Psoas muscle (tissue), 8 donors: ENCODE measurements at places on chromosomes 4 and X. TPM values are rescaled to one million over a fixed set of nuclear protein-coding genes. Genes with fewer than 3 reads are reported as not detected.

The PNCK gene
- total RNA-seq, result 1.9 TPM

- H3K4me1 ChIP-seq, result peaks cover 34% of the 10 kb centered on the region
- H3K27me3 ChIP-seq, result no peaks in the 10 kb centered on the region
- H3K36me3 ChIP-seq, result no peaks in the 10 kb centered on the region
- peak overlapping the region; percentile 98 for H3K27ac ChIP-seq
- DNase-seq, result no peak
Measured at GRCh38 chr4:119024102-119024501, 111.5 kb upstream of the MYOZ2 start.

The SMIM31 gene
- not detected for total RNA-seq

The GABRE gene
- 3.8 TPM for total RNA-seq

DNA sequence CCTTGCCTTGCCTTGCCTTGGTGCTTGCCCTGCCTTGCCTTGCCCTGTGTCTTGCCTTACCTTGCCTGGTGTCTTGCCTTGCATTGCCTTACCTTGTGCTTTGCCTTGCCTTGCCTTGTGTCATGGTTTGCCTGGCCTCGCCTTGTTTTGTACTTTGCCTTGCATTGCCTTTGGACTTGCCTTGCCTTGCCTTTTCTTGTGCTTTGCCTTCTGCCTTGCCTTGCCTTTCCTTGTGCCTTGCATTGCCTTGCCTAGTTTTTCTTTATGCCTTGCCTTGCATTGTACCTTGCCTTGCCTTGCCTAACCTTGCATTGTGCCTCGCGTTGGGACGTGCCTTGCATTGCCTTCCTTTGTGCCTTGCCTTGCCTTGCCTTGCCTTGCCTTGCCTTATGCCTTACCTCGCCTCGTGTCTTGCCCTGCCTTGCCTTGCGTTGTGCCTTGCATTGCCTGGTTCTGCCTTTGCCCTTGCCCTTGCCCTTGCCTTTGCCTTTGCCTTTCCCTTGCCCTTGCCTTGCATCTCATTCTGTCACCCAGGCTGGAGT lies 82.8 kb downstream of the TAB3 start:
- no peak overlapping the region for H3K4me3 ChIP-seq
- no peak for DNase-seq
- no peak overlapping the region for H3K27ac ChIP-seq
- H3K27me3 ChIP-seq, result no peaks in the 10 kb centered on the region
- no peaks in the 10 kb centered on the region for H3K36me3 ChIP-seq

DNA sequence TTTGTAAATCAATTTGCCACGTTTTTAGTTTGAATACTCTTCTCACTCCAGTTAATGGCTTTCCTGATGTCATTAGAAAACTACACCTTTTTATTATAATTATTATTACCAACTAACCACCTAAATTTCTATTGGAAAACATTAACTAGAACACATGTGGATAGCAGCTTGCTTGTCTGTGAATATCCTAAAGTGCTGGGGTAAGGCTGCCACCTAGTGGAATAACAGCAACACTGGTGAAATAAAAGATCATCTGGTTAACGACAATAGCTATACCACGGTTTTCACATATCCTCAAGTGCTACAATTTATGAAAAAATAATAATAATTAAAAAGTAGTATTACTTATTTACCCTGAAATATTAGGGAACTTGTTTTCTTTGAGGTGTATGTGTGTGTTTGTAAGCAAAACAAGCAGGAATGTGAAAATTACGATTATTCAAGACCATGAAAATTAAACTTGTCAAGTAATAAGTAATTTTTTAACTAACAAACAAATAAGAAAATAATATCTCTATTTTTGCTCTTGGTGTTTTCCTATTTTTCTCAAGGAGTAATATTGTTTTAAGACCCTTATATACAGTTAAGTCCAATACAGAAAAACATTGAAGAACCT lies 130.1 kb upstream of the TECRL start:
- H3K4me1 ChIP-seq, result no peaks in the 10 kb centered on the region
- DNase-seq, result no peak
- no peaks in the 10 kb centered on the region for H3K27me3 ChIP-seq
- H3K4me3 ChIP-seq, result no peak overlapping the region
- H3K27ac ChIP-seq, result no peak overlapping the region

GRCh38 chrX:69162361-69162865 lies 2.8 kb downstream of the PJA1 start:
- H3K4me3 ChIP-seq, result no peak overlapping the region
- H3K4me1 ChIP-seq, result peaks cover 3% of the 10 kb centered on the region
- peaks cover 16% of the 10 kb centered on the region for H3K36me3 ChIP-seq
- H3K27me3 ChIP-seq, result no peaks in the 10 kb centered on the region

DNA sequence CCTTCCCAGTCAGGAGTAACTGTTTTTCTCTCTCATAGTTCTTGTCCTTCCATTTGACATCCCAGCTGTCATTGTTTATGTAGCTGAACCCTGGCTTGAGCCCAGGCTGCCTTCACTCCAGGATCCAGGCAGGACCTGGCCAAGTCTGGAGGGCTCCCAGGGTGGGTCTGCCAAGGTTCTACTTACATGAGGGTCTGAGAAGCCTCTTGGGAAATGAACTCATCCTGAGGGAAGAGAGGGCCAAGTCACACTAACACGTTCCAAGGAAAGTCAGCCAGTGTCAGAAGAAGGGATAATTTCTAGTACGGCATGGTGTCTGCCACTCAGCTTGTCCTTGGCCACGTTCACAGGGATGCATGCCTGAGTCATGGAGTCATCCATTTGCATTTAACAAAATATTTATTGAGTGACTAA lies 54.8 kb upstream of the SRD5A3 start:
- no peak overlapping the region for H3K27ac ChIP-seq
- no peaks in the 10 kb centered on the region for H3K4me1 ChIP-seq
- no peak overlapping the region for H3K4me3 ChIP-seq
- H3K36me3 ChIP-seq, result no peaks in the 10 kb centered on the region
- DNase-seq, result peak; percentile 33
- no peaks in the 10 kb centered on the region for H3K27me3 ChIP-seq

DNA sequence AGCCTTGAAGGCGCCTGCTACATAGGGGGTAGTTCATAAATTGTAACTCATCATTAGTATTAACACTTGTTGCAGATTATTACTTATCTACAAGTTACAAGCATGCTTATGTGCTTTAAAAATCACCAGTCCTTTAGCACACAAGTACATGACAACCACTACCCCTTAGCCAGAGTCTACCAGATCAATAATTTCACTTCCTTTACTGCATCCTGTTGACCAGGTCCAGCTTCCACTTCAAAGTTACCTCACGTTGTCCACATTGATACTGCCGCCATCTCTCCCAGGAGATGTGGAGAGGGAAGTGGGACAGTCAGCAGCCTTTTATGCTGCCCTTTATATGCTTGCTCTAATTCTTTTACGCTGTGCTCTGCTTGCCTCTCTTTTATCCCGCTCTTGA lies 231.3 kb upstream of the CXXC4 start:
- no peaks in the 10 kb centered on the region for H3K27me3 ChIP-seq
- no peak overlapping the region for H3K27ac ChIP-seq
- no peaks in the 10 kb centered on the region for H3K4me1 ChIP-seq
- no peak overlapping the region for H3K4me3 ChIP-seq

GRCh38 chr4:66693694-66694093 lies 851.6 kb downstream of the CENPC start:
- no peaks in the 10 kb centered on the region for H3K27me3 ChIP-seq
- no peak overlapping the region for H3K27ac ChIP-seq
- H3K36me3 ChIP-seq, result no peaks in the 10 kb centered on the region

GRCh38 chr4:42750091-42750490 lies 93.2 kb upstream of the ATP8A1 start:
- no peak for DNase-seq
- no peaks in the 10 kb centered on the region for H3K36me3 ChIP-seq
- H3K27ac ChIP-seq, result no peak overlapping the region
- no peaks in the 10 kb centered on the region for H3K27me3 ChIP-seq
- H3K4me3 ChIP-seq, result no peak overlapping the region

The EPHA5 gene
- total RNA-seq, result not detected

The EDNRA gene
- total RNA-seq, result 2.2 TPM
